Suppressor macrophage treated with lipopolysaccharide for 1 hour (primary cell): ENCODE measurements at places on chromosomes 5 and 9.

GRCh38 chr5:96372726-96373380, 60.2 kb downstream of the PCSK1 start:
- no peak for DNase-seq

DNA sequence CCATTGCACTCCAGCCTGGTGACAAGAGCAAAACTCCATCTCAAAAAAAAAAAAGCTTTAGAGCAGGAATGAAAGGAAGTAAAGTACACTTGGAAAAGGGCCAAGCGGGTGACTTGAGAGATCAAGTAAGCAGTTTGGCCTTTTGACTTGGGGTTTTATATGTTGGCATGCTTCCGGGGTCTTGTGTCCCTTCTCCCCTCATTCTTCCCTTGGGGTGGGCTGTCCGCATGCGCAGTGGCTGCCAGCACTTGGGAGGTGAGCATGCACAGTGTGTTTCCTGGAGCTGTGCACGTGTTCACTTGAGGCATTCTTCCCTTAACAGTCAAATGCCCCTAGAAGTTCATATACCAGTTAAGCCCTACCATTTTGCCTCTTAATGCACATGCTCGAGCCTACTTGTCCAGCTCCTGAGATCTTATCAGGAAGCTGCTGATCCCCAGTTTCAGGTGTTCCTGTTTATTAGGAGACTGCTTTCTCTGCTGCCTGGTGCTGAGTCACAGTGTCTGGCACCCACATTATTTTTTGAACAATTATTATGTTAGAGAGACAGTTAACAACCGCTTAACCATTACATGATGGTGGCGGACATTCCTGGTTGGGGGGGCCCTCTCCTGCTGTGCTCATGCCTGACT, 32.6 kb upstream of the PRRC2B start:
- DNase-seq: peak; percentile 51

- peak; percentile 72 for DNase-seq
These were observed 160.3 kb downstream of the HSD17B3 start for GRCh38 chr9:96141666-96142065.

DNA sequence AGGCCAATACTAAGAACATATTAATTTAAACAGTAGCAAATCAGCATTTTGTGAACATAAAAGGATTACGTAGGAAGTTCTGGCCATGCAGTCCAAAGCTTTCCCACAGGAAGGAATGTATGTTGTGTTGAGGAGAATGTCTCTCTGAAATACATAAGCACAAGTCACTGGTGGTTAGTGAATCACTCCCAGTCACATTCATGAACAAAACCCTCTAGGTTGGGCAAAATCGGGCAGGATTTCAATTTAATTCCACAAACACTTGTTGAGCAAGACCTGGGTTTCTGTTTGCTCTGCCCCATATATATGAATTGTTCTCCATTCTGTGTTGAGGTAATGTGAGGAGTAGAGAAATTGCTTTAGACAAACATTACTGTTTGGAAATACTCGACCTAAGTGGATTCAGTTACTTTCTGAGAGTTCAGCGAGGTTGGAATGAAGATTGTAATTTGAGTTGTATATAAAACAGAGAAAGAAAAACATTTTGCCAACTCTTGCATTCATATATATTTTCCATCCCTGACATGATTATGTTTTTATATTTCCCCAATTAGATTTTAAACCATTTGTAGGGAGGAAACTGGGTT, 127.6 kb upstream of the RPS23 start:
- peak; percentile 30 for DNase-seq

GRCh38 chr9:7402334-7403027, 397.1 kb downstream of the DMAC1 start:
- DNase-seq: no peak

GRCh38 chr9:91778031-91778430, 172.0 kb downstream of the ROR2 start:
- DNase-seq: no peak

- peak; percentile 91 for DNase-seq
These were observed 19.8 kb upstream of the SLC9A3 start for GRCh38 chr5:543755-544674.

DNA sequence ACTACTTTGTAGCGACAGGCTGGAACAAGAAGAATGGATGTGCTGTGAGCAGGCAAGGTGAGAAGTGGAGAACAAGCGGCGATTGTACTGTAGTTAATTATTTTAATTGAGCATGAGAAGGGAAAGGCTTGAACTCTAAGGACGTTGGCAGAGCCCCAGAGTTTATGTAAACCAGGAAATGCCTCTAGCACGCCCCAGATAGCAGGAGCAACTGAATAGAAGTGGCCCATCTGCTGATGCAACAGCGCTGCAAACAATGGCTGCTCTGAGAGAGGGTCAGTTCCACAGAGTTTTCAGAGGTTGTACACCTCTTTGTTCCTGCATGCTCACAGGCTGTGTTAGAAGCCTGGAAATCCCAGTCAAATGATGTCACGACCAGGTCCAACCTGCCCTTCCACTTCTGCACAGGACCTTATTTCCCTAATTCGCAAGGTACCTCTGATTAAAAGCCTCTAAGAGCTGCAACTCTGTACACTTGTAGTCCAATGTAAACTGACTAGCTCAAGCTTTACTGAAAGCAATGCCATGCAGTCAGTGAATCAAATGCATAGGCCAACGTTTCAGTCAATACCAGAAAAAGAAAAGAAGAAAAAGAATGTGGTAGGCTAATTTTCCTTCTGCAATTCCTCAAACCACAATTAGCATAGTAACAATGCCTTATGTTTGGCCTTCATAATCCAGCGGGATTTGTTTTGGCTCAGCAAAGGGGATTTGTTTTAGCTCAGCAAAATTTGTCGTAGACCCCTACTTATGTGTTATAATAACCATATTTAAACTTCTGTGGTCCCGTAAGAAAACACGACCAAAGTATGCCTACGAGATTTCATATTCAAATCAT, 119.6 kb upstream of the RETREG1 start:
- no peak for DNase-seq

DNA sequence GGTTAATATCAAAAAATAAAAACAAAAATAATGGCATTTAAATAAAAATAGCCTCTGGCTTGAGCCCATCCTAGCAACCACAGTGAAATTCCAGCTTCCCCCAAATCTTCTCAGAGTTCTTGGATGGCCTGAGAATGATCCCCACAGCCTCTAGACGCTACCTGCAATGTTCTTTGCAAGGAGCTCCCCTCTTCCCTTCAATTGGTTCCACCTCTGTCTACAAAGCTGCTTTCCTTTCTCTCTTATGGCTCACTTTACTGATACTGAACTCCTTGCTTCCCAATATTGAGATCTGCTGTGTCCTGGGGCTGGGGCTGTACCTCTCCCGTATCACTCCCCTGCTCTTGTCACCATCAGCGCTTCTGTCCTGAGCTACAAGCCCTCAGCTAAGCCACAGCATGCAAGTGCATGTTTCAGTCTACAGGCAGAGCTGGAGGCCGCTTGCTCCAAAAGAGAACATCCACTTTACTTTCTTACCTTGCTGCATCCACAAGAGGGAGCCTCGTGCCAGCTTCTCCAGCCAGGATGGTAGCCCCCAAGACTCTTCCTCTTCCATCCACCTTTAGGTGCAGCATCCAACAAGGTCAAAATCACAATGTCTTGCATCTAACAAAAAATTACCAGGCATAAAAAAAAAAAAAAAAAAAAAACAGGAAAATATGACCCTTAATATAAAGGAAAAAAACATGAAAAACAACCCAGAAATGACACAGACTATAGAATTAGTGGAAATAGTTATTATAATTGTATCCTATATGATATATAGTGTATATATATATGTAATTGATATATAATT, 57.4 kb upstream of the PRSS3 start:
- peak; percentile 63 for DNase-seq

DNA sequence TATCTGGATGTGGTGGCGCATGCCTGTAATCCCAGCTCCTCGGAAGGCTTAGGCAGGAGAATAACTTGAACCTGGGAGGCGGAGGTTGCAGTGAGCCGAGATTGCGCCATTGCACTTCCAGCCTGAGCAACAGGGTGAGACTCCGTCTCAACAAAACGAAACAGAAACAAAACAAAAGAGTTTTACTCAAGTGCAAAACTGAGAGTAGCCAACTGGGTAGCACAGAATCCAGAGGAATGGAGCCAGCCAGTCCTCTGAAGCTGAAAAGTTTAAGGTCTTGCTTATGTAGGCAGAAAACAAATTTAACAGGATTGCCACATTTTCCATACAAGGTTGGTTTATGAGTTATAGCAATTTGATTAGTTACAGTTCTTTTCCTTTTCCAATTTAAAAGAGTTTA, 32.0 kb downstream of the SPIN1 start:
- DNase-seq: no peak

GRCh38 chr5:120765189-120765588, 301.1 kb downstream of the PRR16 start:
- DNase-seq: no peak

GRCh38 chr5:115813719-115814118, 2.7 kb downstream of the CDO1 start:
- DNase-seq: no peak

- no peak for DNase-seq
These were observed 31.0 kb upstream of the ALDH1B1 start for GRCh38 chr9:38361473-38361850.

DNA sequence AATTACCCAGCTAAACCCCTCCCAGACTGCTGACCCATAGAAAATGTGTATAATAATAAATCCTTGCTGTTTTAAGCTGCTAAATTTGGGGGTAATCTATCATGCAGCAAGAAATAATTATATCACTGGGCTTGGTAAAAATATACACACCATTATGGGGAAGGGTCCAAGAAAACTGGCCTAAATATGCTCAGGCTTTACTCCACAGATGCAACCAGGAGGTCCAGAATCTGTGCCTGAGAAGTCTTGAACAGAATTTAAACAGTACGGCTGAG, 102.5 kb upstream of the SLC44A1 start:
- DNase-seq: no peak

DNA sequence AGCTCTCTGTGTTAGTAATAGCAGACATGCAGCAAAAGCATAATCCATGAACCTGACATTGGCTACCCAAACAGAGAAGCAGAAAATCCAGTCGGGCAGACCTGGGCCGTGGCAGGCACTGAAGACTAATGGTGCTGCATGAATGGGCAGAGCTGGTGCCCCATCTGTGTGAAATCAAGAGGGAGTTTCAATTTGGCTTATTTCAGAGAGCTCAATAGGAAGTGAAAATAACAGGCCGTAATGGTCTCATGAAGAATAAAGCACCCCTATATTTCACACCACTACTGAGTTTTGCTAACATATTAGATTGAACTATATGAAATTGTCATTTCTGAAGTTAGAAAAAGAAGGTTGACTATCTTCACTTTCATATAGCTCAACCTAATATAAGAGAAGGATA, 149.7 kb downstream of the ENC1 start:
- DNase-seq: peak; percentile 21

DNA sequence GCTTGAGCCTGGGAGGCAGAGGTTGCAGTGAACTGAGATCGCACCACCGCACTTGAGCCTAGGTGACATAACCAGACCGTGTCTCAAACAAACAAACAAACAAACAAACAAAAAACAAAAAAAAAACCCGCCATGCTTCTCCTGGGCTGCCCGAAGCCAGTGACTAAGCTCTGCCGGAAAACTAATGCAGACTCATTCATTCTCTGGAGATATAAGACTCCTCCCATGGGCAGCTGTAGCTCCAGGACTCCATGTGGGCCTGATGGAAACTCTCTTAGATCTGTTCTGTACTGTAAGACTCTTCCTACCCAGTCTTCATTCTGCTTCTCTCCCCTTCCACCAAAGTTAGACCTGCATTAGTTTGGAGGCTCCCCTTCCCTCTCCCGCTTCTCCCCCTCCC, 11.1 kb downstream of the GLDC start:
- no peak for DNase-seq

- no peak for DNase-seq
These were observed 310.2 kb upstream of the CTNND2 start for GRCh38 chr5:12214267-12215015.

GRCh38 chr5:66788556-66788955, 192.4 kb downstream of the MAST4 start:
- DNase-seq: no peak

- DNase-seq: no peak
These were observed 556.7 kb upstream of the TLE4 start for GRCh38 chr9:79014929-79015699.

GRCh38 chr9:86486891-86487837, 133.0 kb upstream of the TUT7 start:
- DNase-seq: peak; percentile 49

- no peak for DNase-seq
These were observed 423 bp upstream of the NUP214 start for GRCh38 chr9:131125038-131125287.

DNA sequence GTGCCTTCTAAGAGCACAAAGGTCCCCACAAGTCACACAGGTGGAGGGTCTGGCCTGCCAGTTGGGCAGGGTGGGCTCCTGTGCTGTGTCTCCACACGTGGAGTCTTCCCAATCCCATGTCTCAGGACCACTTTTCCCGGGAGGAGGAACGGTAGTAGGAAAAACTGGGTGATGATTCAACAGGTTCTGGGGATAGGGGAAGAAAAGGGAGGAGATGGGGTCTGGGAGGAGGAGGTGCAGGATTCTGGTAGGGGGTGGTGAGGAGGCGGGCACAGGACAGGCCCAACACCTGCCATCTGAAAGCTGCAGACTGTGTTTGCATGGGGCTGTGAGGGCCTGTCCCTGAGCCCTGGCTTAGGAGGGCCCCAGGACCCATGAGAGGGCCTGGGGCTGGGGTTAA, 215.2 kb downstream of the HSPA4 start:
- DNase-seq: no peak

- DNase-seq: no peak
These were observed 590.4 kb downstream of the PRELID2 start for GRCh38 chr5:145244788-145245187.

GRCh38 chr5:127960270-127960691, 123.3 kb upstream of the SLC12A2 start:
- DNase-seq: no peak

- no peak for DNase-seq
These were observed 7.7 kb downstream of the HNRNPK start for GRCh38 chr9:83972286-83972685.

- no peak for DNase-seq
These were observed 4.8 kb downstream of the ALDH1A1 start for GRCh38 chr9:72947984-72948465.

GRCh38 chr9:116219686-116220085, 66.1 kb downstream of the PAPPA start:
- no peak for DNase-seq
